ENCODE measurements at places on chromosomes 4 and X.

- no peak for DNase-seq
Measured at GRCh38 chrX:108224218-108224617, 132.6 kb downstream of the ATG4A start.

DNA sequence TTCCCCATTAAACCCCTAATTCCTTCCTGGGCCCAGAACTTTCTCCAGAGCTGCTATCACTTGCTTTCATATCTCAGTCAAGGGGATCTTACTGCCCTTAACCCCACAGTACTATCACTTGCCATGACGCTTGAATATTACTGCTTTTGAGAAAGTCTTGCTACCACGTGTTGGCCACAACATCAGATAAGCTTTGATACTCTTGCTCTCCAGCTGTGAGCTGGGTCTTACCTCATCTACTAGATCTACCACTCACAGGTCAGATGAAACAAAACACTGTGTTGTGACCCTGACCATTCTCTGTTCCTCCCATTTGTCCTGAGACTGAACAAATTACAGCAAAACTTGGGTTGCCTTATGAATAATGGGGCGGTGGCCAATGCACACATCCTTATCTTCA is 12.1 kb upstream of the TAPT1 start:
- DNase-seq = no peak

- DNase-seq = no peak
Measured at GRCh38 chr4:147991543-147992283, 259.8 kb downstream of the ARHGAP10 start.

- DNase-seq = no peak
Measured at GRCh38 chr4:113659127-113659526, 102.4 kb downstream of the CAMK2D start.

GRCh38 chrX:23251043-23251442 is 83.6 kb upstream of the PTCHD1 start:
- DNase-seq = no peak
